ENCODE measurements at places on chromosomes 7 and 10. TPM values are rescaled to one million over a fixed set of nuclear protein-coding genes. Genes with fewer than 3 reads are reported as not detected.

DNA sequence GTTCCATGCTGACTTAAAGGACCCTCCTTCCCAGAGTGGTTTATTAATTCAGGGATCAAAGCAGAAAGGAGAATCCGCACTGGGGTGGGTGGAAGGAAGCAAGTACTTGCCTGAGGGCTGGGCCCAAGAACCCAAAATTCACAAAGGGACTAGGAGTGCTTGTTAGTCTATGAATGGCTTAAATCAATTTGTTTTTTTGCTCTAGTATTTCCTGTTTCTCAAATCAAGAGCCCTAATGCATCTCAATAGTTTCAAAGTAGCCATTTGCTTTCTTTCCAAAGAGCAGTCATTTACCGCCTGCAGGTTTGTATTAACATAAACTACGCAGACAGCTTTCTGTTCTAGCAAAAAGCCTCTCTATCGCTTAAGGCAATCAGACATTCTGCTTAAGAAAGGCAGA is 44.2 kb upstream of the SLC35G1 start:
- no peak for DNase-seq

- DNase-seq, result peak; percentile 96
These were observed 63.5 kb downstream of the GRK5 start for GRCh38 chr10:119270762-119271366.

- DNase-seq, result no peak
These were observed 20.3 kb downstream of the SLC29A4 start for GRCh38 chr7:5303061-5303460.

- no peak for DNase-seq
These were observed 166.2 kb upstream of the FAM3C start for GRCh38 chr7:121562259-121562658.

Gene NRCAM
- total RNA-seq, result 0.97 TPM

Gene PNLIPRP1
- not detected for total RNA-seq

GRCh38 chr7:112083776-112084355 is 122.3 kb downstream of the DOCK4 start:
- DNase-seq, result no peak

Gene C10orf53
- total RNA-seq, result not detected

- DNase-seq, result peak; percentile 48
These were observed 579.7 kb downstream of the SUGCT start for GRCh38 chr7:40714363-40715052.

GRCh38 chr10:86253091-86254072 is 113.2 kb downstream of the GRID1 start:
- no peak for DNase-seq

Gene WEE2
- 0.32 TPM for total RNA-seq

DNA sequence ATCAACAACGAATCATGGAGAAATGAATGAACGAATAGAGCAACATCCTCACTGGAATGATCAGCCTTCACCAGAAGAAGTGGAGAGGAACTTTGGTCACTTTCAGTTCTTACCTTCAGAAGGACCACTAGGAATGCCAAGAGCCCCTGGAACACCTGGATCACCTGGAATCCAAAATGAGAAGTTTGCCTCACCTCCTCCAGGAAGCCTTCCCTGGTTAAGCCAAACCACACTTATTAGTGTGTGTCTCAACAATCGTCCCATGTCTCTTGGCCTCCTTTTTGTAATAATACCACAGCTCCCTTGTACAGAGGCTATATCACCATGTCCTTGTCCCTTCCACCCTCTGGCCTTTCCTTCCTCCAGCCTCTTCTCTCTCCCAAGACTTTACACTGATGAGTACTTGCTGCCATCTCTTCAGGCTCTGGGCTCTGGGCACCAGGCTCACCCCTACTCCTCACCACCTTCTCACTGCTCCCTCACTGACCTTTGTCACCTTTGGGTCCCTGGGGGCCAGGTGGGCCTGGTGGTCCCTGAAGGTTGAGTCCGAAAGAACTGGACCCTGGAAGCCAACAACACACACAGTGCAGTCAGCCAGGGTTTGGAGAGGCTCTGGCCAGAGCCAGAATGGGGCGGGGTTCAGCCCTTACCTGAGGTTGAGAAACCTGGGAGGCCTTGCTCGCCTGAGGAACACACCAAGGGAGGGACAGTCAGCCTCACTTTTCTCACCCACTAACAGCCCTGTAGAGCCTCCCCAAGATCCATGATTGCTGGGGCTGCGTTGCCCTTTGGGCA is 46.5 kb downstream of the COL17A1 start:
- no peak for DNase-seq

GRCh38 chr7:80826520-80827238 is 92.2 kb downstream of the SEMA3C start:
- DNase-seq, result no peak

Gene GPRIN2
- not detected for total RNA-seq

DNA sequence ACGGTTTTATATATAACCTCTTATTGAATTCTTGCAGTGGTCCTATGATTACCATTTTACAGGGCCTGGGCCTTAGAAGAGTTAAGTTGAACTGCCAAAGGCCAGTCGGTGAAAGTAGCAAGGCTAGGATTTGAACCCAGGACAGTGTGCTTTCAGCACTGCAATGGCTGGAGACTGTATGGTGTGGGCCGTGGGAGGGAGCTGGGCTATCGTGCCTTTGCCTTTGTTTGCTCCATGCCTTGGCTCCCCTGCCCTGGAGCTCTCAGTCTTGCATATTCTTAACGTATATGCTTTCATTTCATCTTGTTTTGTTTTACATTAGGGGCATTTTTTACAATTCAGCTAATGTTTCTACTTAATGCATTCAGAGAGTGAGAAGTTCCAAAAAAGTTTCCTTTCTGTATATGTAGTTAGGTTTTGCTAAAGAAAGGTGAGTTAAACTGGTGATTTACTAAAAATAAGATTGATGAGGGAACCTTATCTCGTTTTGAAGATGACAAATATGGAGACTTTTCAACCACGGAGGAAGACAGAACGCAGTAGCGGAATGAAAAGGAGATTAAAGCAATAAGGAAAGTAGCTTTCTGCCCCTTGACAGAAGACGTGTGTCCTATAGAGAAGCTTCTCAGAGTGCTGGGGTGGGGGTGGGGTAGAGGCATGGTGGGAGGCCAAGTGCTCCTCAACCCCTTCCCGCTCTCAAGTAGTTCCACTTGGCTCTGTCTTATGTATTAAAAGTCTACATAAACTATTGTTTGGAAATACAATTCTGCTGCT is 82.5 kb downstream of the RTKN2 start:
- DNase-seq, result no peak

Gene BTBD16
- not detected for total RNA-seq

- no peak for DNase-seq
These were observed 497.8 kb downstream of the DNAJB6 start for GRCh38 chr7:157834501-157835163.

All from fibroblast of villous mesenchyme (primary cell).